Dermis microvascular lymphatic vessel endothelial cell (primary cell): ENCODE measurements at places on chromosomes 3 and 15. TPM values are rescaled to one million over a fixed set of nuclear protein-coding genes. Genes with fewer than 3 reads are reported as not detected.
A peak's percentile ranks its signal among the peaks of the same experiment; 100 is the strongest.

The HRH1 gene
- total RNA-seq, result 2.3 and 2.7 TPM in 2 replicates

The LARP6 gene
- total RNA-seq, result 9.1 and 9.4 TPM in 2 replicates

The INO80 gene
- total RNA-seq, result 16.8 and 21.4 TPM in 2 replicates

GRCh38 chr3:57673156-57673555 lies 19.7 kb downstream of the DENND6A start:
- DNase-seq, result no peak

The SLC28A2 gene
- total RNA-seq, result not detected in 2 replicates

- DNase-seq, result no peak
Measured at GRCh38 chr3:60912876-60913275, 338.4 kb downstream of the FHIT start.

DNA sequence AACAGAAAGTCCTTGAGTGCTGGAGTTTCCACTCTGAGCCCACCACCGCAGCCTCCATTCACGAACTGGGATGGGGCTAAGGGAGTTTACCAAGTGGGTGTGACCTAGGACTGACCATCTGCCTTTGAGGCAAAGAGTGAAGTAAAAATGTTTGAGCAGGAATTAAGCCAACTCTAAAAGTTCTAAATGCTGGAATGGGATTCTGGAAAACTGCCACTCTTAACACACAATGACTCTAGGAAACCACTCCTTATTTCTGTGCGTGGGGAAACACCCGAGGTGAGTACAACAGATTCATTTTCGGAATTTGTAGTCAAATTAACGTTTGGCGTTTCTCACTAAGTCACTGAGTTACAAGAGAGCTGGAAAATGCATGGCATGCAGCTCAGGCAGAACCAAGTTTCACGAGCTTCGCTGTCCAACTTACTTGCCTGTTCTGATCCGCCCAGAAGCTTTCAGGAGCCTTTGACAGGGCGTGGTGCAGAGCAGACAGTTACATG lies 31.6 kb downstream of the ISL2 start:
- DNase-seq, result no peak

GRCh38 chr3:29398787-29399186 lies 117.9 kb downstream of the RBMS3 start:
- no peak for DNase-seq

DNA sequence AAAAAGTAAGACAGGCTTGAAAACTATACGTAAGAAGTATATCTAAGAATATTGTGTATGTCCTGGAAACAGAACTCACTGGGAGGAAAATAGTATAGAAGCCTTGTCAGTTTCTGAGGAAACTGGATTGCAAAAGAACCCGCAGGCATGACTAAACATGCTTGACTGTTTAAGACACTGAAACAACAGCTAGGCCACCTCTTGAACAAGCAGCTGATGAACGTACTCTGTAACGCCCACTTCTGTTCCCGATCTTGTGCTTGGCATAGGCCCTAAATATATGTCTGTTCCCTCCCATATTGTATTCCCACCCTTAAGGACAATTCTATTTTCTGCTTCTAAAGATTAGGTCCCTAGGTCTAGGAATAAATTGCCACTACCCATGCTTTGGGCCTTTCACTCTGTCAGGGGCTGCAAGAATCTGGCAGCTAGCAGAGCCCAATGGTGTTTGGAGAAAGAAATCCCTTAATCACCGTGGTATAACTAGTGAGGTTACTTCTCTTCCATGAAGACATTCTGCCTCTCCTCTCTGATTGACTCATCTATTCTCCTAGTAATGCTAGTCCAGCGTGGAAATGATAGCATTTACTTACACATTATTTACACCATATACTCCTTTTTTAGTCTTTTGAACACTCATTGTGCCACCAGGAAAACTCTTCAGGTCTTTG lies 46.2 kb downstream of the CD200 start:
- no peak for DNase-seq

DNA sequence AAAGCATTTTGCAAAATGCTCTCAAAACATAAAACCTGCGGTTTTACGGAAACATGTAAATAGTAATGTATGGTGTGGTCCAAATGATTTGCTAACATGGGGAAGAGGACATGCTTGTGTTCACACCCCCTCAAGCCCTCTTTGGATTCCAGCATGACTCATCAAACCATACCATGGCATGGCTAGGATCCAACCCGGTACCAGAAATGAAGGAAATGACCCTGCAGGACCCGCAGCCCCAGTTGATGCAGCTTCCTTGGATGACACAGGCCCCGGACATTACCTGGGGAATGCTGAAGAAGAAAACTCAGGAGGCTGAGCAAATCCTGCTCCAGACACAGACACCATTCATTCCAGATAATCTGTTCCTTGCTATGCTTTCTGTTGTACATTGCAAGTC lies 222.9 kb downstream of the DTWD1 start:
- DNase-seq, result peak; percentile 12

- DNase-seq, result no peak
Measured at GRCh38 chr3:146187334-146187950, 26.5 kb upstream of the PLOD2 start.

DNA sequence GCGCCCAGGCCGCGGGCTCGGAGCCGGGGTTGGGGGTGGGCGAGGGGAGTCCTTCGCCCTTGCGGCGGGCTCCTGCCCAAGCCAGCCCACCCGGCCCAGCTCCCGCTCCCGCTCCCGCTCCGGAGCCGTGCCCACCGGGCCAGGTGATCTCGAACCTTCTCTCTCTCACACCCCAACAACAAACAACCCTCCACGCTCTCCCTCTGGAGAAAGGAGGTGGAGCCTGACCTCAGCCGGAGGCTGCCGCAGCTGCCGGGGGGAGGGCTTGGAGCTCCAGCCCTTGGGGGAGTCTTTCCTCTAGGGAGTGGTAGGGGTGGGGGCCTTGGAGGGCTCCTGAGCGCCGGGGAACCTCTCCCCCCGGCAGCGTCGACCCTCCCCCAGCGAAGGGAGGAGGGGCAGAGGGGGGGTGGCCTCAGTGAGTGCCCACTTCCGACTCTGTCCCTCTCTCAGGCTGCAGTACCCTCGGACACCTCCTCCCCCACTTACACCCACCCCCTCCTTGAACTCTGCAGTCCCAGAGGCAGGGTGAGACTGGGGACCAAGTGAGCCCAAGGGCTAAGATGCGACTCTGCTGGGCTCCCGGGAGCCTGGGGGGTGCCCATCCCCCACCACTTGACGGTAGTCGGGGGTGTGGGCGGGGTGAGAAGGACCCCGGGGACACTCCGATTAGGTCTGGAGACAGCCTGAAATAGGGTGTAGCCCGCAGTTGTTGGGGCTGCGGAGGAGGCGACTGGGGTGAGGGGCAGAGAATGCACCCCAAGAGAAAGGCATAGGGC lies 4.4 kb upstream of the BAHD1 start:
- DNase-seq, result no peak

The NTRK3 gene
- not detected in 2 replicates for total RNA-seq

GRCh38 chr3:42169579-42170120 lies 78.5 kb downstream of the TRAK1 start:
- no peak for DNase-seq

The COL6A6 gene
- total RNA-seq, result not detected in 2 replicates

GRCh38 chr3:33114622-33115023 lies 809 bp downstream of the CRTAP start:
- no peak for DNase-seq

DNA sequence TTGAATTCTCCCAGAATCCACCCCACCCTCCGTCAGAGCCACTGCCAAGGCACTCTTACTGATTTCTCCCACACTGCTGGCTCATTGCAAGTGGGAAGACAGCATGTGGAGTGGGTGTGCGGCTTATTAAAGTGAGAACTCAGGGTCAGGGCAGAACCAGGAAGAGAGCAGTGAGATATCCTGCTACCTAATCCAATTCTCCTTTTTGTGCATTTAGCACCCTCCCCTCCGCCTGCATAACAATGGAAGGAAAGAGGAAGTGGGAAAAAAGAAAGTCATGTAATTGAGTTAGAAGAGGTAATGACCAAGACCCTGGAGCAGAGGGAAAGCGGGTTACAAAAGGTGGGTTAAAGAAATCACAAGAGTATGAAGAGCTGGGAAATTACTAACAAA lies 27.8 kb upstream of the PIK3CB start:
- DNase-seq, result peak; percentile 45

- DNase-seq, result no peak
Measured at GRCh38 chr15:23561914-23562313, 3.6 kb upstream of the MKRN3 start.

The TRH gene
- not detected in 2 replicates for total RNA-seq

DNA sequence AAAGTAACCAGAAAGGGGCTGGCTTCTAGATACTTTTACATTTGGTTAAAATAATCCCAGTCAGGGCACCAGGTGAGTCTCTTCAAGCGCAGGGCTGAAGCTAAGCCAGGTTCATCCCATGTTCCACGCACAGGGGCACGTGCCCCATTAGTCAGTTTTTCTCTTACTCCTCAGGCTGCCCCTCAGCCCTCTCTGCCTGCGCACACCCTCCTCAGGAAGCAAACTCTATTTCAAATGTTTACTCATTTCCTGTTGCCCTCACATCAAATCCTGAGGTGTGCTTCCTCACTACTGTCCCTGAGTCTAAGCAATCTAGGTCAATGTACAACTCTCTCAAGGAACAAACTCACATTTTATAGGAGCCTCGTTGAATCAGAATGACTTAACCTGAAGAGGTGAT lies 48.5 kb downstream of the THBS1 start:
- DNase-seq, result peak; percentile 92

The EFCAB12 gene
- under 0.01 TPM in 2 replicates for total RNA-seq

The EIF4A2 gene
- total RNA-seq, result 329 and 384 TPM in 2 replicates

GRCh38 chr3:45736707-45737106 lies 47.5 kb downstream of the SACM1L start:
- no peak for DNase-seq

The UCN2 gene
- not detected in 2 replicates for total RNA-seq

The GMPS gene
- 11.0 and 13.5 TPM in 2 replicates for total RNA-seq

DNA sequence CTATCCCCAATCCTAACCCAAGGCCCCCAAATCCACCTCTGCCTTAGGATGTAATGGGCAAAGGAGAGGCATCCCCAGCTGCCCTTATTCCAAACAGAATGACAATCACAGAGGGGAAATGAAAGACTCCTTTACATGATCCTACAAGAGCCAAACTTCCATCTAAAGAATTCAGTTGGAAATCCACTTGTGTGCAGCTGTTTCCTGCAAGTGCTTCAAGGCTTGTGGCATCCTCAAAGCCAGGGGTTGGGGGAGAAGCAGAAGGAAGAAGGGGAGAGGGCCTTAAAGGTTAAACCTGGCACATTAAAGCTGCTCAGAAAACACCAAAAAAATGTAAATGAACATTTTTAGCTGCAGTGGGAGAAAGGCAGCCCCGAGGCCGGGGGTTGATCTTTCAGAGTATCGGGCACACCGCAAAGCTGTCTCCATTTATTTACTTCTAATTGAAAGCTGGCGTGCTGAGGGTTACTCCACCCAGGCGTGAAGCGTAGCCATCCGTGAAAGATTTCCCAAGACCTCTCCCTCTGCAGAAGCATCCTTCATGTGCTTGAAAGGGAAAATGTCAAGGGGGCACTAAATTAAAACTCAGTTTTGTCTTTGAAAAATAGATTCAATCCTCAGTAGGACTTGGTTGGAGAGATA lies 217.8 kb downstream of the SHQ1 start:
- no peak for DNase-seq

DNA sequence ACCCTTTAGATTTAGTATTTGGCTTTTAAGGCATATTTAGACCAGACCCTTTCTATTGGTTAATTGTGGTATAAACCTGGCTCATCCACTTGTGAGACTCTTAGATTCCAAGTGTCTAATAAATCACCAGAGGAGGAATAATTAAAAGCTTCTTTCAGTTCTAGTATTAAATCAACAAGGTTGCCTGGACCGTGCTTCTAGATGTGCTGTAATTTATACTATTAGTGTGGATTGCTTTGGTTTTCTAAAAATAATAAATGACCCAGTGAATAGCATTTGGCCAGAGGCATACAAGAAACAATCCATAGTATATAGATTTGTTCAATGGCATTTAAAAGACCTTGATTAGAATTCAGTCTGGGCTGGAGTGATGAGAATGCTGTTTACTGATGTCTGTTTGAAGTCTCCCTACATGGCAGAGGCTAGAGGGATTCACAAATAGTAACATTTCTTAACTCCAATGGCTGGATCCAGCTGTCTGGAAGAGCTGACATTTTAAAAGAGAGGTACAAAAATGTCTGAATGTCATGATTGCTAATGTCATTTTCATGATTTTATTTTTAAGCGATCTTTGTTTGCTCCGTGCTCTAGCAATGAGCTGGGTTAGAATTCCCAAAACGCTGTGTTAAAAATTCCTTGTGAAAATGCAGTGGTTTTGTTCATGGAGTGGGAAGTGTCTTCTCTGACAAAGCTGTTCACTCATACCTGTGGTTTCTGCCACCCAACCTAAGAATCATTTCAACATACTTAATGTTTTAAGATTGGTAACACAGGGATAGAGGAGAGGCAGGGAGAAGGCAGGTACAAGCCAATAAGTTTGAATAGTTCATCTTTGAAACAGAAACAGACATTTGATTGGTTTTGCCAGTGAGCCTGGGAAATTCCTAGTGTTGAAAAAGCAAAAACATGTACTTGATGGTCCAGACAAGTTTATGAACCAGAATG lies 89.9 kb downstream of the RBMS3 start:
- no peak for DNase-seq

DNA sequence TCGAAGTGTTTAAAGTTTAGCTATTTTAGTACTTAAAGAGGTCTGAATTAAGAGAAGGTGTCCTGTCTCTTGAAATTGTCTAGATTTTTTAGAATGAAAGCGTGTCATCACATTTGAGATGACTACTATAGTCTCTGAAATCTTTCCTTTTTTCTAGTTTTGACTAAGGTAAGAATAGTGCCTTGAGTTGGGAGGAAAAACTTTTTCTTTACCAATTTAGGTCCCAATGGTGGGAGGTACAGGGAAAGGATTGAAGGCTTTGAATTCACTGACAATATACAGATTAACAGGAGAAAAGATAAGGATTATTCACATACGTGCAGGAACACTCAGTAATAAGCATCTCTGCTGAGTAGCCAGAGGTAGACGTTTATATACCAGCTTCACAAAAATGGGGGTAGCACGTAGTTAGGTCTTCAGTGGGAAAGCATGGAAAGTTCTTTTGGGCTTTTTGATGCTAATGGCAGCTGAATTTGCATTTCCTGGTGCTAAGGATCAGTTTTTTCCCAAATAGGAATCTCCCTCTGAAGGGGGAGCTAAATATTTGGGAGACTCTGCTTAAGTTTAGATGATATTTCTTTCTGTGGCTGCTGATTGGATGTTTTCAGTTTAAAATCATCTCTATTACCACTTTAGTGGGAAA lies 88.1 kb downstream of the VPS8 start:
- no peak for DNase-seq

The GOLGA8G gene
- total RNA-seq, result not detected in 2 replicates

The CORO2B gene
- total RNA-seq, result 0.77 and 2.9 TPM in 2 replicates

The GPR87 gene
- under 0.01 TPM in 1 of 2 replicates, not detected in the other for total RNA-seq
